ENCODE measurements at places on chromosomes 7 and 10.
A peak's percentile ranks its signal among the peaks of the same experiment; 100 is the strongest.

DNA sequence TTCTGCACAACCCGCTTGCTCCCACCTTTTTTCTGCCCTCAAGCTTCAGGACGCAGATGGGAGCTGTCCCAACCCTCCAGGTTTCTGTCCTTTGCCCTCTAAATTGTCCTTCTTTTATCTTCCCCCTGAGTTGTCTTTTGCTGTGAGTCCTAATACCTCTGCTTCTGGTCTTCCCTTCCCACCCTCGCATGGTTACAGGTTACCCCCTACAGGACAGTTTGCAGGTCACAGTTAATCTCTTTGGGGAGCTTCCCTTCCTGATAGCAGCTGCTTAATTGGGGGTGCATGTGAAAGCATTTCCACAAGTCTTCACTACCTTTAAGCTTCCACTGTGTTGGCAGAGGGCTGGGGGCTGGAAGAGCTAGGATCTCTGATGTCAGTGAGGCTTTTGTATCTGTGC is 121.5 kb upstream of the CXCL12 start:
- no peak for DNase-seq

DNA sequence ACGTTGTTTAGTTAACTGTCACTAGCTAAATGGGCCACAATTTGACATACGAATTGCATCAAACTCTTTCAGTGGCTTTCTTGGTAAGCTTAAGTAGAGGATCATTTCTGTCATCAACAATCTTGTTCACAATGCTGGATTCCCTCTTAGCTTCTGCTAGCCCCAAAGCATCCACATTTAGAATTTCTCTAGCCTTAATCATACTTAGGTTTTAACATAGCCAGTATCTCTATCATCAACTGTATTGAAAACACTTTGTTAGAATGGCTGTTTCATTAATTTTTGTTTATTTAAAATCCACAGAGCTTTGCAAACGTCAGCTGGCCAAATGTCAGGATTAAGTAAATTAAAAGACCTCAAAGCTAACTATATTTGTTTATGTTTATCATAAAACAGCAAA is 41.1 kb downstream of the ABRAXAS2 start:
- DNase-seq, result peak; percentile 20

- no peak for DNase-seq
Observed at GRCh38 chr7:131331806-131332205, 4.1 kb downstream of the MKLN1 start.

- DNase-seq, result no peak
Observed at GRCh38 chr10:110174816-110175215, 32.6 kb upstream of the MXI1 start.

DNA sequence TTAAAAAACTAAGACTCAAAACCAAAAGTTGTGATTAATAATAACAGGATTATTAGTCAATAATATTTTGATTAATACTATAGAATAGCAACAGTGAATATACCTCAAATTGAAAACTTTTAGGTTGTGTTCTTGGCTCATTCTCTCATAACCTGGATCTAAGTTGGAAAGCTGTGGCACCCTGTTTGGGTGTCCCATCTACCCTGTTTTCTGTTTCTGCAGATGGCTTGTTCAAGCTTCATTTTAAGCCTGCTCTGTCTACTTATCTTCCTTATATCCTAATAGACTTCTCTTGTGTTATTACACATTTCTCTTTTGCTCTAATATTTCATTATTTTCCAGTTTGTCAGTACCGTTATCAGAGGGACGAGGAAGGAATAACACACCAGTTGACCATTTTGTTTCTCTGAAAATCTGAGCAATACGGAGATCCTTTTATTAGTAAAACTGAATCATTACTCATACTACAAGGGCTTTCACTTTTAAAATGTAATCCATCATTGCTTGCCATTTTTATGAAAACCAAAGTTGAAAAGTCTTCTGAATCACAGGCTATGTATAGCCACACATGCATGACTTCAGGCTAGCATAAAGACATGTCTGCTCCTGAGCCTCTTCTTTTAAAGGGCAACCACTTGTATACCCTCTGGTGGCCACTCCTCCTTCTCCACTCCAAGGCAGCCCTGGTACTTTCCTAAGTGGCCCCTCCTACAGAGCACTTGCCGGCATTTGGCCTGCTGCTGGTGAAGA is 22.3 kb downstream of the COX15 start:
- DNase-seq, result peak; percentile 18

GRCh38 chr7:37230221-37230620 is 218.4 kb downstream of the ELMO1 start:
- DNase-seq, result no peak

- DNase-seq, result no peak
Observed at GRCh38 chr10:42933448-42934340, 143.2 kb upstream of the RET start.

DNA sequence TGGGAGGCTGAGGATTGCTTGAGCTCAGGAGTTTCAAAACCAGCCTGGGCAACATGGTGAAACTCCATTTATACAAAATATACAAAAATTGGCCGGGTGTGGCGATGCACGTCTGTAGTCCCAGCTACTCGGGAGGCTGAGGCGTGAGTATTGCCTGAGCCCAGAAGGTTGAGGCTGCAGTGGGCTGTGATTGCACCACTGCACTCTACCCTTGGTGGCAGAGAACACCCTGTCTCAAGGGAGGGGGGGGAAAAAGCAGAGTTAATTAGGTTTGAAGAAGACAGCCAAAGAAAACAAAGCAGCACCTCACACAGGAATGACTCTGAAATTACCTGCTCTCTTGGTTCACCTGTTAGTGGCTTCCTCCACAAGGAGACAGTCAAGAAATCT is 110.0 kb downstream of the EEPD1 start:
- DNase-seq, result no peak

GRCh38 chr10:7950981-7951847 is 103.3 kb upstream of the GATA3 start:
- peak; percentile 22 for DNase-seq
